ENCODE measurements at places on chromosomes 5 and 9. TPM values are rescaled to one million over a fixed set of nuclear protein-coding genes. Genes with fewer than 3 reads are reported as not detected.

DNA sequence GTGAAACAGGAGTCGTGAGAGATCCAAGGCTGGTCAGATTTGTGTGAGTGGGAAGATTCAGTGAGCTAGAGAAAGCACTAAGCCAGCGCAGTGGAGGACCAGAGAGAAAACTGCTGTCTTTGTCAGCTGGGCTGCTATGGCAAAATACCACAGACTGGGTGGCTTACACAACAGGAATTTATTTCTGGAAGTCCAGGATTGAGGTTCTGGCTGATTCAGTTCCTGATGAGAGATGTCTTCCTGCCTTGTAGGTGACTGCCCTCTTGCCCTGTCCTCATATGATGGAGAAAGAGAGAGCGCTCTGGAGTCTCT lies 24.2 kb upstream of the ANKRD33B start:
- DNase-seq: no peak

GRCh38 chr9:22649384-22649783 lies 202.8 kb downstream of the DMRTA1 start:
- DNase-seq: no peak

GRCh38 chr5:67901814-67902496 lies 313.6 kb upstream of the PIK3R1 start:
- DNase-seq: no peak

Gene PCDHB13
- total RNA-seq: 1.8 TPM

Gene SECISBP2
- total RNA-seq: 45.8 TPM
